ENCODE measurements at places on chromosomes 5 and 9.

- DNase-seq: no peak
These were observed 28.5 kb downstream of the PTAR1 start for GRCh38 chr9:69731348-69731747.

DNA sequence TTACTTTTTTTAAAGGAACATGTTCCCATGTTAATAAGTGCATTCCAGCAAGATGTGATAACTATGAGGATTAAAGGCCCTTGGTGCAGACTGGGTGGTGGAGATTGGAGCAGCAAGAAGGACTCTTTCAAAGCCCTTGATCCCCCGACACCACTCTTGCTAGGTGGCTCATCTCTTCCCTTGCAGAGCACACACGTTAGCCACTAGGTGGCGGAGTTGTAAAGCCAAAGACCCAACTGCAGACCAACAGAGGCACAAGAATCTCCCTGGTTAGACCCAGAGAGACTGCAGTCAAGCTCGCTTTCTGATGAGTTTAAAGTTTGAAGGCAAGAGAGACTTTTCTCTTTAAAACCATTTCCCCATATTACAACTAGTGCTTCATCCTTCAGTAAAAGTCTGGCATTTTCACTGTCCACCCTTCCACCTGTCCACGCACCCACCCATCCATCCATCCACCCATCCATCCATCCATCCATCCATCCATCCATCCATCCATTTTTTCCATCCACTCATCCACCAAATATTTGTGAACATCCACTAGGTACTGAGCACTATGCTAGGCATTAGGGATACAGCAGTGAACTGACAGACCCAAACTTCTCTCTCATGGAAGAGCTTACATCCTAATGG lies 226.9 kb downstream of the MSX2 start:
- DNase-seq: peak; percentile 73

DNA sequence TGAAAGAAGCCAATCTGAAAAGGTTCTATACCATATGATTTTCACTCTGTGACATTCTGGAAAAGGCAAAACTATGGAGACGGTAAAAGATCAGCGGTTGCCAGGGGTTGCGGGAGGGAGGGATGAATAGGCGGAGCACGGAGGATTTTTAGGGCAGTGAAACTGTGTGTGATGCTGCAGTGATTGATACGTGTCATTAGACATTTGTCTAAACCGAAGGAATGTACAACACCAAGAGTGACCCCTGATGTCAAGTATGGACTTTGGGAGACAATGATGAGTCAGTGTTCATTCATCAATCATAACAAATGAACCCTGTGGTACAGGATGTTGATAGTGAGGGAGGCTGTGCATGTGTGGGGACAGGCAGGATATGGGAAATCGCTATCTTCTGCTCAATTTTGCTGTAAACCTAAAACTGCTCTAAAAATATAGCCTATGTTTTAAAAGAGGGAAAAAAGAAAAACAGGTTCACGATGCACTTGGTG lies 34.4 kb downstream of the ERGIC1 start:
- no peak for DNase-seq

DNA sequence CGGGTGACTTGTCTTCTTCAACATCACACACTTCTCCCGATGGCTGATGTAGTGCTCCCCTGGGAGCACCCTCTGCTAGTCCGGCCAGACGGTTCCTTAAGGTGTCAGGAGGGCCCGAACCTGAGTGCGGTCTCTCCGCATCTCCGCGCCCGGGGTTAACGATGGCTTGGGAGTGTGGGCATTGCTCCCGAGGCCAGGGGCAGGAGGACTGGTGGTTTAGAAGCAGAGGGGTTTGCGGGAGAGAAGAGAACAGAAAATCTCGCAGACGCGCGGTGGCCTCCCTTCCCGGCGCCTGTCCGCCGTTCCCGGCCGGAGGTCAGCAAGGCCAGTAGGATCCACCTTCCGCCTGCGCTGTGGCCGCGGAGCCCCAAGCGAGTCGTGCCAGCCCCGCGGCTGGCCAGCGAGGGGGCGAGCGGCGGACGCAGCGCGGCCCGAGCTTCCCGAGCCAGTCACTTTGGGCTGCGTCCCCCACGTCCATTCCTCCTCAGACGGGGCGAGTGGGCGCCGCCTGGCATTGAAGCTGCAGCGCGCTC lies 700 bp downstream of the CDO1 start:
- no peak for DNase-seq

DNA sequence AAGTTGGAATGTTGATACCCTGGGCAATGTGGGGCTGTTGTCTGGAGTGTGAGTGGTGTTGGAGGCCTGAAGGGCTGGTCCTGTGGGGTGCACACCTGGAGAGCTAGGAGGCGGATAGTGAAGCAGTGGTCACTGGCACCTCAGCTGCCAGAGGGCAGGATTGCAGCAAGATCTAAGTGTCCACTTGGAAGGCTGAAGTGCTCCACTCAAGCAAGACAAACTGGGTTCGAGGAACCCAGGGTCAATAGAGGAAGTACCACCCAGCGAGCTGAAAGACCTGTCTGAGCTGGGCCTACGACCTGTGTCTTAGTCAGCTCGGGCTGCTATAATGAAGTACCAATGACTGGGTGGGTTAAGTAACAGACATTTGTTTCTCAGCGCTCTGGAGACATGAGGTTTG lies 39.7 kb upstream of the TJP2 start:
- DNase-seq: no peak

DNA sequence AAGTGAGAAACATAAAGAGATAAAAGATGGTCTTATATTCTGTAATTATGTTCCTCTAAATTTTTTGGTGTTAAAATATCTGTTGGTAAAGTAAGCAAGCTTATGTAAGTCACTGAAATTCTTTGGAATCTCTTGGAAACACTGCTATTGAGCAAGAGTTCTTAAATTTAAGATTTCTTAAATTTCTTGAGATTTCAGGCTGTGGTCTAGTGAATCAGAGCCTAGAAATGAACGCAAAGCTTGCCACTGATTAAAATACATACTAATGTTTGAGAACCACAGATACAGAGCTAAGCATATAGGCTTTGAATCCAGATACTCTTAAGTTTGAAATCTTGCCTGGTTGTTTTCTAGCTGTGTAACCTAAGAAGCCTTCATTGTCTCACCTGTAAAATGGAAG lies 133.4 kb downstream of the TRPM3 start:
- no peak for DNase-seq

DNA sequence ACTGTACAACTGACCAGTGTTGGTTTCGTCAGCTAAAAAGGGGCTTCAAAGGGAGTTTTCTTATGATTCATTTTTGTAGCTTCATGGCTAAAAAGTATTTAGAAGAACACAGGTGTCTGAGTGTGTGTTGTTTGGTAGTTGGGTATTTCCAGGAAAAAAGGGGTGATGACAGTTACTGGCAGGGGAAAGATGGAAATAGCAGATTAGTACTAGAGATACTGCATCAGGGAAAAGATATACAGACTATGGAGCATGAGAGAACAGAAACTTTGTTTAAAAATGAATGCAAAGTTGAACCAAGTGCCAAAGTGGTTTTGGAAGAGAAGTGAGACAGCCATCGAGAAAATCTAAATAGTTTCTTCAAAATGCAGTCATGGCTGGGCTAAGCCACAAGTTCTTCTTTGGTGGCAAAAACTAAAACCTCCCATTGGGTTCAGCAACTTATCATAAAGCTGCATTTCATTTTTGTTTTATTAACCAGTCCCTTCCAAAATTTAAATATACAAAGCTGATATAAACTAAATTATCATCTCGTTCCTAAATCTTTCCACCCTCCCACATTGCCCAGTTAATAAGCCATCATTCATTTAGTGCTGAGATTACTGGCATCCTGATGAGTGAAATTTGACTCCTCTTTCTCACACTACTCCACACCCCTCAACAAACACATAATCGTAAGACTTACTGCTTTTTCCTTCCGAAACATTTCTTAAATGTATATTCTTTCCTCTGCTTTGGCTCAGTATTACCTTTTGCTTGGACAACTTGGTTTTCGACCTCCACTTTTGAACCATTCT lies 33.5 kb downstream of the ELL2 start:
- no peak for DNase-seq

DNA sequence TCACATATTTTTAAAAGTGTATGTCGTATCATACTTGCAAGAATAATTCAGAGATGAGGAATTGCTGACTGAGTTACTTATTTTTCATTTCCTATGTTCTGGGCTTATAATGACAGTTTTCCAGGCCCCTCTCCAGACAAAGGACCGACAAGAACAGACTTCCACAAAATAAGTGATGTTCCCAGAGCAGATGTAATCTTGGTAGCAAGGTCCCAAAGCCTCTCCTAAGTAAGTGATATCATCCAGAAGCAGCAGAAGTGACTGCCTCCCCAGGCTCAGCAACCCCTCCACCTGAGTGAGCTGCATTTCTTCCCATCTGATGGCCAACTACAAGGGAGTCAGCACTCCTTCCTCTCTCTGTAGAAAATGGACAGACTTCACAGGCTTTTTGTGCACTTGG lies 57.1 kb downstream of the SEMA6A start:
- DNase-seq: no peak

DNA sequence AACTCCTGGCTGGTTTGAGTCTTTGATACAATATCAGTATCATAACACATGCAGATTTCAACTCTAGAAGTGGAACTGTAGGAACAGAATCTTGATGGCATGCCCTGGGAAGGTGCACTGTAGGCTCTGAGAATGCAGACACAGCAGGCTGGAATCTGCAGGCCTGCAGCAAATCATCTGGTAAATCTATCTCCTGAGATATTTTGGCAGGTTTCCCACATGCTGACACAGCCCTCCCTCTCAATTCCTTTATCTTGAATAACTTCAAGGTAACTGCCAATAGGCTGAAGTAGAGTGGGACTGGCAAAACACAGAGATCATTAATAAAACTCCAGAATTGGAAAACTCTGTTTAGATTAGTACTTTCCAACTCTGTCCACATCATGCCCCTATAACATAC lies 177.8 kb upstream of the PCSK5 start:
- no peak for DNase-seq

DNA sequence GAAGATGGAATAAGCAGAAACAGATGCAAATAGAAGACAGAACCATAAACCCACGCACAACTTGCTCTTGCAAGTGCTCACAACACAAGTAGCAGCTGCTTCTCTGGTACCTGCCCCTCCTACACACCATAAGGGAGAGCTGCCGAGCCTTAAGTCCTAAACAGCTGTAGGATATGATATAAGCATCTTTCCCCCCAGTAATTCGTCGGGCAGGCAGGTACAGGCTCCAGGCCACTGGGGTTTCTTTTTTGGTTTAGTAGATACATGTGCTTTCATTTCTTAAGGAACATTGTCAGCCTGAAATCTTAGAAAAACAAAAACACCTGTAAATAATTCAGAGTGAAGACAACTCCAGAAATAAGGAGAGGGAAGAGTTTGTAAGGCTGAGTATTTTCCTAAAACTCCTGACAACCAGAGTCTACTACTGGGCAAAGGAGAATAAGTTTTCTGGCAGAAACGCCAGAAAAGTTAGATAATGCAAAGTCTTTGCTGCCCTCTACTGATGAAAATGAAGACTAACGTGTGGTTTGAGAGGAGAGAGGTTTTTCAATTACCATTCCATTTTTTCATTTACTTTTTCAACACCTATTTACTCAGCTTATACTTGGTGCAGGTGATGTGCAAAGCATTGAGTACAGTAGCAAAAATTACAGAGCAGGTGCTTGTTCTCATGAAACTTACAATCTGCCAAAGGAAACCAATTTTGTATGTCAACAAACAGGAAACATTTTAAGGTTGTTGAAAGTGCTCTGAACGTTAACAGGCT lies 20.1 kb upstream of the TCERG1 start:
- DNase-seq: peak; percentile 72

DNA sequence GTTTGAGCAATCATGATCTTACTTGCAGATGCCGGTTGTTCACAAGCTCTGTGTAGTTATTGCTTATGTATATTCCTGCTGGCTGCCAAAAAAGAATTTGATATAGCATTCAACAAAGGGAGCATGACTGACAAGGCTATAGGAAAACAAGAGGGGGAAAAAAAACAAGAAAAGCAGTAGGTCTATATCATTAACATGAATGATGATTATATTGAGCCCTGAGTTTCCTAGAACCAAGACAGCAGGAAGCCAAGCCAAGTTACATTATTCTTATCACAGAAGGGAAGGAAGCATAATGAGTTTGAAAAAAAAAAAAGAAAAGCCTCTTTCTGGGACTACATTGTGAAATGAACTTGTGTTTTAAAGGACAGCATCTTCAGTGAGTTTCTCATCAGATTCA lies 41.0 kb downstream of the TSTD2 start:
- DNase-seq: no peak

GRCh38 chr9:95242613-95243012 lies 74.9 kb downstream of the FANCC start:
- DNase-seq: no peak

- DNase-seq: no peak
These were observed 14.5 kb downstream of the FCN2 start for GRCh38 chr9:134895097-134895496.

GRCh38 chr9:133692364-133692985 lies 45.7 kb downstream of the SARDH start:
- no peak for DNase-seq

- DNase-seq: no peak
These were observed 12.1 kb upstream of the IQGAP2 start for GRCh38 chr5:76391014-76391413.

GRCh38 chr9:137007108-137007815 lies 10.9 kb upstream of the CLIC3 start:
- DNase-seq: no peak

DNA sequence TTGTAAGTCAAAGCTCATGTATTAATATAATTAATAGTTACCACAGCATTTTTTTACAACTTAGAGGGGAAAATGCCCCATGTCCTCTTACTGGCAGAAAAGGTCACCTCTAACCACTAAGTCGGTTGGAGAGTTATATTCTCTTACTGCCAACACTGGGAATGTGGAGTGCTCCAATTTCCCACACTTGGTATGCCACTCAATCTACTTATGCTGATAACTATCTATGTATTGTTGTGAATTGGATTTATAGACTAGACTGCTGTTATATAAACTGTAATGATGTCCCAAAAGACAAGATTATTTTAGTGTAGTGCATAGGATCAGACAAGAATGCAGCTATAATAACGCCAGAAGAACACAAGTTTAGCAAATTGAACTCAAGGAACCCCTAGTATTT lies 2385.2 kb upstream of the C9orf72 start:
- no peak for DNase-seq

DNA sequence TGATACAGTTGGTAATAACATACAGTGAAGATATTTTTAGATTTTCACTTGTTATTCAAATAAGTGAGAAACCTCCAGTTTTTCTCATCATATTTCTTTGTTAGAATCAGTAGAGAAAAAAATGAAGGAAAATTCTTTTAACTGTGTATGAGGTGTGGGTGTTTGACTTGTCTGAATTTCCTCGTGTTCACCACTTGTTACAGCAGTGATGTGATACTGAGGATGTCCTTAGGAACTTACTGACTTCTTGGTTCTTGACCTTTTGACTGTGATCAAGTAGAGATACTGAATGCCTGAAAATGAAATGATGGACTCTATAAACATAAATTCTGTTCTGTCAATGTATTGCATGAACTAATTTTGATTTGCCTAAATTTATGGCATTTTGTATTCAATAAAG lies 10.7 kb downstream of the PBX3 start:
- no peak for DNase-seq

GRCh38 chr5:4191041-4191440 lies 595.4 kb downstream of the IRX1 start:
- no peak for DNase-seq

GRCh38 chr5:25554077-25554476 lies 909.3 kb upstream of the CDH10 start:
- DNase-seq: no peak

Data from LoVo (cell line).